NCI-H446 (cell line): ENCODE measurements at places on chromosomes 12 and 14.

- peak; percentile 69 for DNase-seq
Measured at GRCh38 chr14:105475269-105476096, 862 bp downstream of the CRIP2 start.

- no peak for DNase-seq
Measured at GRCh38 chr14:35897616-35898111, 71.5 kb downstream of the BRMS1L start.

GRCh38 chr12:109763201-109763841 is 49.7 kb downstream of the FAM222A start:
- no peak for DNase-seq

DNA sequence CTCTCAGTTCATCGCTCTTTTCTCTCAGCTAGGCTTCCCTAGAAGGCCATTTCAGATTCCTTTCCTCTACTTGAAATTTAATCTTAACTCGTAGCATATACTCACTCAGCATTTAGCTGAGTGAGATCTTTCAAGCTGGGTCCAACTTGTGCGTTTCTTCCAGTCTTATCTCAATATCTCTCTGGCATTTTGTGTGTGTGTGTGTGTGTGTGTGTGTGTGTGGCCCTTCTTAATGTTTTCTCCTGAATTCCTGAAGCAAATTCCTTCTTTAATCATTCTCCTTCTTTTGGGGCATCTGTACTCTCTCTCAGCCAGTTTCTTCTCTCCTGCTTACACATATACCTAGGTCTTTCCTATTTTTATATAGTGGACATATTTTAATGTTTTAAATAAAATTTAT is 129.1 kb downstream of the KITLG start:
- no peak for DNase-seq

DNA sequence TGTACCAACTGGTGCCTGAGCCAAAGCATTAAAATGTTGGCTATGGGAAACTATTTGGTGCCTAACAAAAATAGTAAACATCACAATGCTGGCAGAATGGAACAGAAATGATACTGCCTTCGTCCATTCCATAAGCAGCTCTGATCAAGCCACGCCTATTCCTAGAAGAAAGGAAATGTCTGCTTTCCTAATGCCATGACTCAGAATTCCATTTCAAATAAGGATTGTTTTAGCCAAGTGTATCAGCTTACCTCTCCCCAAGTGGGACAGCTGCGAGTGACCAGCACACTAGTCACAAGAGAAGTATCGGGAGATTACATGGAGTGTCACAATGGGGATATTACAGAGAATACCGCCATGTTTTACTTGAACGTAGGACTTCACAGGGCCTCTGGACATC is 38.7 kb downstream of the GLT8D2 start:
- DNase-seq: no peak

GRCh38 chr12:52580496-52580895 is 6.9 kb upstream of the KRT74 start:
- DNase-seq: no peak

DNA sequence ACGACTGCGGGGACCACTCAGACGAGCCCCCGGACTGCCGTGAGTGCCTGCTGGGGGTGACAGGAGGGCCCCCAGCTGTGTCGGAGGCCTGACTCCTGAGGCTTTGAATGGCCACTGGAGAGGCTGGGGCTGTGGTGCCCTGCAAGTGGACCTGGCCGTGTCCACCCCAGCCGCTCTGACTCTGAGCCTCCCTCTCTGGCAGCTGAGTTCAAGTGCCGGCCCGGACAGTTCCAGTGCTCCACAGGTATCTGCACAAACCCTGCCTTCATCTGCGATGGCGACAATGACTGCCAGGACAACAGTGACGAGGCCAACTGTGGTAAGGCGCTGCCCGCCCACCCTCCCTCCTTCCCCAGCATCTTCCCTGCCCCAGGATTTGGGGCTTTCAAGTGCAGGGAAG is 16.1 kb upstream of the NXPH4 start:
- DNase-seq: no peak

GRCh38 chr12:12699345-12699744 is 3.4 kb upstream of the GPR19 start:
- DNase-seq: no peak

DNA sequence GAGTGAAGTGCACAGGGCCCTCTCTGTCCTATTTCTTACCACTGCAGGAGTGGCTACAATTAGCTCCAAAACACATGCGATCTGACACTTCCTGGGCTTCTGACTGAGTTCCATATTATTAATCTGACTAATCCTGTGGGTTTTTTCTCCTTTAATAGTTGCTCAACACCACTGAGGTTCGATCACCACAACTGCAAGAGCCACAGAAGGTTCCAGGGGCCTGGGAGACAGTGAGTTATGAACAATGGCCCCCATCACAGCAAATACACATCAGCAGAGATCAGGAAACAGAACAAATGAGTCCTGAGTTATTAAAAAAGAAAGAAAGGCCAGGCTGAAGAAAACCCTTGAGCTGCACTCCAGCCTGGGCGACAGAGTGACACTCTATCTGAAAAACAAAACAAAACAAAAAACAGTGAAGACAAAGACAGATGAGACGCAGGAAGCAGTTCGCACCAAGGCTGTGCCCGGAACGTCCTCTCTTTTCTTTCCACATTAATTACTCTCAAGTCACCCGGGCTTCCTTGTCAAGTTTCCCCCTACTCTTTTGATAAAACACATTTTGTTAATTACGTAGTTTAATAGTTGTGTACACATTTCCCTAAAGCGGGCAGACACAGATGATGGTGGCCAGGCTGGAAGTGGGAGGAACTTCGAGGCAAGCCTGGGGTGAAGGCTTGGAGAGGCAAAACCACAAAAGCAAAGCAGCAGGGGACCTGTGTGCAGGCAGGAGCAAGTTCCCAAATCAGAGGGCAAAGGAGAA is 42.7 kb downstream of the CDC42BPB start:
- no peak for DNase-seq

DNA sequence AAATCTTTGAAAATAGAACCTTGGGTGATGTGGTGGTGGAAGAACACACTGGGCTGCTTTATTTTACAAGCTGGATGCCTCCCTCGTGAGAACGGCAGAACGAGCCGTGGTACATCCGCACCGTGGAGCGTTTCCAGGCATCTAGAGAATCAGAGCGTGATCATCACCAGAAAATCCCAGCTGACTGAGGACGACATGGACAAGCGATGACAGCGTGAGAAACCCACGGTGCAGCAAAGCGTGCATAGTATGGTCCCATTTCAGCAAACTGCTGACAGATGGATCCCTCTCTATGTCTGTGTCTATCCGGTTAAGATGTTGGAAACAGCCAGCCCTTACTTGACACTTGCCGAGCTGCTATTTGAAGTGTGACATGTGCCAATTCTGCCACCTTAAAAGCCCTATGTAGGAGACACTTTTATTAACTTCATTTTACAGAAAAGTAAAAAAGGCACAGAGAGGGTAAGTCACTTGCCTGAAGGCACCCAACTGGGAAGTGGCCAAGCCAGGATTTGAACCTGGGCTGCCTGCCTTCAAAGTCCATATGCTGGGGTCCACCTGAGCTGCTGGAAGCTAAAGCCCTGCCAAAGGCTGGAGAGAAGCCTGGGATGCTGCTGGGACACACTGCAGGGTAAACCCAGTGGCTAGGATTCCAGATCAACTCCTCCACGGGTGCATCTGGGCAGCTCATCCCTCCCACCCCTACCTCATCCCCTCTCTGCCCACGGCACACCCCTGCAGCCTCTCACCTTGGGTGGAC is 14.9 kb downstream of the SCARB1 start:
- no peak for DNase-seq
